NCI-H2029 (cell line): ENCODE measurements at places on chromosomes 1 and 21.
A peak's percentile ranks its signal among the peaks of the same experiment; 100 is the strongest.

DNA sequence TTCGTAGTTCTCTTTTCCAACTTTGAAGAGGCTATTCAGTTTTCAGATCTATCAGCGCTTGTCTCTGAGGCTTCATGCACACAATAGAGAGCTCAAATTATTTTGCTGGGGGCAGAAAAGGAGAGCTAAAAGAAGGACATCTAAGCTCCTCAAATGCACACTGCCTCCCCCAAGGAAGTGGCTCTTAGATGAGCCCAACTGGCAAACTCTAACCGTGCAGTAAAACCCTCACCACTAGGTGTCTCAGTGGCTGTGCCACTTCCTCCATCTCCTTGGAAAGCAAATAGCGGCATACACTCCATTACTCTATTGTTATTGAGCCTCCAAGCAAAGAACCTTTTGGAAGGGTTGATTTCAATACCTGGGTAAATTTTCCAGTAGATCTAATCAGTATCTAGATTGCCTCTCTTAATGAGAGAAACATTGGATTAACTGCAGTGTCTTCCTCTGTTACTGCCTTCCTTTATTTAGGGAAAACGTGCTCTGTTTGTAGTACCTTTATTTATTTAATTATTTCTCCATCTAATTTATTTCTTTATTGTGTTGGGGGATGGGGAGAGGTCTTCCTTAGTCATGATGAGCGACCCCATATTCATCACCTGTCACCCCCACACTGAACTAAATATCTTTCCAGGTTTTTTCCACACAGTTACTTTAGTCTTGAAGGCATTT, 9.2 kb upstream of the SFPQ start:
- DNase-seq, result peak; percentile 74

DNA sequence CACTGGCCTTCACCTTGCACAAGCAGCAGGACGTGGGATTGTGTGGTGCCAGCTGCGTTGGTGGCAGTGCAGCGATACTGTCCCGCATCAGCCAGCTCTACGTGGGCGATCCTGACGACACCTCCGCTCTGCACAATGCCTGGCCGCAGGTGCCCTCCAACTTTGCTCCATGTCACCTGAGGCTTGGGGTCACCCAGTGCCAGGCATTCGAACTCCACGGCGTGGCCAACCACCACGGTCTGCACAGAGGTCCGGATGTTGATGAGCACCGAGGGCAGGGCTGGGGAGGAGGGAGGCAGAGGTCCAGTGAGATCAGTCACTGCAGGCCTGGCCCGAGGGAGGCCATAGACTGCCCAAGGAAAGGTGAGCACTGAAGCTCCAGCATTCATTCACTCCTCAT, 22.6 kb downstream of the LDLRAD2 start:
- no peak for DNase-seq

DNA sequence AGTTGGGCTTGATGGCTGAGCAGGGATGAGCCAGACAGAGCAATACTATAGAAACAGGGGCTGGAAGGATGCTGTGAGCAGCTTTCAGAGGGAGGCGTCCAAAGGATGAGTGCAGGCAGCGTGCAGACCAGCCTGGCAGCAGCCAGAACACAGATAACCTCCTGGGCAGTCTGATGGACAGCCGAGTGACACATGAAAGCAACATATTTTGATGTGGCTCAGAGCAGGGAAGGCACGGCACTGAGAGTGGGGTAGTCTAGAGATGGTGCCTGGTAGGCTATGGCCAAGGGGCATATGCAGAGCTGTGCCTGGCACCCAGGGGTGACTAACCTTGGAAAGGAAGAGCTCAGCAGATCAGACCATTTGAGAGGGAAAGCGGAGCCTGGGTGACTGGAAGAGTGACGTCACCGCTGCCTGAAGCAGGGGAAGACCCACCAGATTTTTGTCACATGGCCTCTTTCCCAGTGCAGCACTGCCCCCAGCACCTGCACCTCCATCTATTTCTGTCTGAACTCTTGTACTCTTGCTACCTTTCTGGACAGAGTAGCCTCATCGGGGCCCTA, 3.6 kb downstream of the PINK1 start:
- DNase-seq, result no peak

- no peak for DNase-seq
These were observed 1.9 kb upstream of the NTNG1 start for GRCh38 chr1:107138767-107139445.

- DNase-seq, result no peak
These were observed 113.1 kb downstream of the ITSN1 start for GRCh38 chr21:33755354-33755753.

DNA sequence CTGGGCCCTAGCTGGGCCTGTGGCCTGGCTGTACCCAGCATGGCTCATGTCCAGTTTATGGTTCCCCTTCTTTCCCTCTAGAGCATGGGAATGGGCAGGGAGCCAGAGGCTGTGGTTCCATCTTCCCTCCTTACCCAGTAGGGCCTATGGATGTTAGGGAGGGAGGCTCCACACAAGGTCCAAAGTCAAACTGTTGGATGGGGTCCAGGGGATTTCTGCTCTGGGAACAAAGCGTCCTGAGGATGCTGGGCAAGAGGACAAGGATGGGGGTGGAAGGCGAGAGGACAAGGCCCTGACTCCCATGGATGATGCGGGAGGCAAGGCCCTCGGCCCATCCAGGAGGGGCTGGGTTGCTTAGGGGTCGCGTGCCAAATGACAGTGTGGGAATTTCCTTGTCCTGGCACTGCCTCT, 17.3 kb downstream of the CSF1 start:
- DNase-seq, result no peak

DNA sequence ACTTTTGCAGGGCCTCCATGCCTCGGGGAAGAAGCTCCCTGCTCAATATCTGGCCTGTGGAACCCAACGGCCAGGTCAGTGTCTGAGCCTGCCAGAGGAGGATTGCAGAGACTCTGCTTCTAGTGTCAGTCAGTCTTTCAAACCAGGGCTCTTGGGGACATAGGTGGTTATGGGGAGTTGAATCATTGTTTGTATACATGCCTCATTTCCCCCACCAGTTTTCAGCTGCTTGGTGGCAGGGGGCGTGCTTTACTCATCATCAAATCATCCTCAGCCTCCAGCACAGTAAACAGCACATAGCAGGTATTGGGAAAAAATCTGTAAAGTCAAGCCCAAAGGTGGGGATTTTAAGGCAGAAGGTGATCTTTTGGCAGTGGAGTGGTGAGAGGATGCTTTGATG, 17.4 kb upstream of the FAM89A start:
- DNase-seq, result no peak

DNA sequence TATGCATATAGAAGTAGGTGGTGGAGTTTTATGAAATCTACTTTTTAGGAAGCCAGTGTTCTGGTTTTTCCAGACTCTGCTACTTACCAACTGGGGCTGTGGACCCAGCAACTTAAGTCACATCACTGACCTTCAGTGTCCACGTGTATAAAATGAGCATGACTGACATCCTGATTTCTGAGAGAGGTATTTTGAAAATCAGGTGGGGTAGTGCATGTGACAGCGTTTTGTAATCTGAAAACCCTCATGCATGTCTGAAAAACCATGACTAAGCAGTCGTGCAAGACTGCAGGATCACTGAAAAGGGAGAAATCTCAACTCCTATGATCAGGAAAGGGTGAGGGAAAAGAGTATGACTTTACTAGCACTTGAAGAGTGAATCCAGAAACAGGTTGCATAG, 26.1 kb downstream of the CR1L start:
- DNase-seq, result no peak

GRCh38 chr1:193884848-193885558, 698.6 kb upstream of the B3GALT2 start:
- DNase-seq, result no peak

DNA sequence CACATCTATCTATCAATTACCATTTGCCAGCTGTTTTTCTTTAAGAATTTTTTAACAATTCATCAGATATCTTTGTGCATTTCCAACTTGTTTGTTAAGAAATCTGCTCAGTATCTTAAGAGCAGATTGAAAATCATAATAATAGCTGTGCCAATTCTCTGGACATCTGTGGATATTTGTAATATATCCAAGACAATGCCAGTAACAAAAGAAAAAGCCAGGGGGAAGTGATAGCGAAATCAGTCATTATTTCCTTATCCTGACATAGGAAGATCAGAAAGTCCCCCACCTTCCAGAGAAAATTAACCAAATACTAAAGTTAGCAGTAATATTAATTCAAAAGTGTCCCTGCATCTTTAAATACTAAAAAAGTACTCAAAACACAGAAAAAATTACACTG, 217.1 kb downstream of the RERE start:
- no peak for DNase-seq

DNA sequence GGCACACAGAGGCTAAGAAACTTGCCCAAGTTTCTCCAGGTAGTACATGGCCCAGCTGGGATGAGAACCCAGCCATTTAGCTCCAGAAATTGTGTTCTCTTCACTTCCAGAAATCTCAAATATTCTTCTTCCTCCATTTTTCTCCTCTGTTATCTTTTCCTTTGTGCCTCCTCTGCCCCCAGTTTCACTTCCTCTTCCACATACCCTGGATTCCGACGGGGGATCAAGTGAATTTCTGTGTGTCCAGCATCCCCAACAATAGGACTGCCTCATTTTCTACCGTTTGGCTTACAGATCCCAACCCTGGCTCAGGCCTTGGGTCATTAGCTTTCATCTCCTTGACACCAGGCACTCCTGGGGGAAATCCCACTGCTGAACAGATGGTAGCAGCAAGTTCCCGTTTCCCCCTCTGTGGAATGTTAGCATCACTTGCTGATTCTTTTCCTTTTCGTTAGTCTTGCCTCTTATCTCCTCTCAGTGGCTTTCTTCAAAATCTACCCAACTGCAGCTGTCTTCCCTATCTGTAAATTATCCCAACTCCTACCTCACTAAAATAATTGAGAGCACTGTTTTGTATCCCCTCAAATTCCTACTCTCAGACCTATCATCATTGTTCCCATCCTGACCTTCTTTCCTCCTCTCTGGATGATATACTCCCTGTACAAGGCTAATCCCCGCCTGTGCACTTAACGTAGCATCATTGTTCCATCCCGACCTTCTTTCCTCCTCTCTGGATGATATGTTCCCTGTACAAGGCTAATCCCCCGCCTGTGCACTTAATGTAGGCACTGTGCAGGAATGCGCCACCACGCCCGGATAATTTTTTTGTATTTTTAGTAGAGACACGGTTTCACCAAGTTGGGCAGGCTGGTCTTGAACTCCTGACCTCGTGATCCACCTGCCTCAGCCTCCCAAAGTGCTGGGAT, 36.5 kb downstream of the SCCPDH start:
- no peak for DNase-seq

- DNase-seq, result no peak
These were observed 2.0 kb downstream of the PBX1 start for GRCh38 chr1:164561007-164561406.

DNA sequence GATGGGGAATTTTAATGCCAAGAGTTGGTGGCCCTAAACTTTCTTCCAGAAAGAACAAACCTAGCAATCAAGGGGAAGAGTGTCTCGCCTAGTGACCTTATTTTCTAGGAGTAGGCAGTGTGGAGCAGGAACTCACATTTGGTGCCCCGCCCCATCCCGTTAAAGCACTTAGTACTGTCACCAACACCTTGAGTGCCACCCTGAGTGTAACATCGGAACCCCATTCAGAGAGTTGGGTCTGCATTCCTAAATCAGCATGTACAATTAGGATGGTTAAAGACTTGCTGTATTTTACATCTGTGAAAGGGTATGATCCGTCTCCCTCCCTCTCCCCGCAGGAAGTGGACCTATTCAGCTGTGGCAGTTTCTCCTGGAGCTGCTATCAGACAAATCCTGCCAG, 15.5 kb downstream of the ETS2 start:
- DNase-seq, result no peak

DNA sequence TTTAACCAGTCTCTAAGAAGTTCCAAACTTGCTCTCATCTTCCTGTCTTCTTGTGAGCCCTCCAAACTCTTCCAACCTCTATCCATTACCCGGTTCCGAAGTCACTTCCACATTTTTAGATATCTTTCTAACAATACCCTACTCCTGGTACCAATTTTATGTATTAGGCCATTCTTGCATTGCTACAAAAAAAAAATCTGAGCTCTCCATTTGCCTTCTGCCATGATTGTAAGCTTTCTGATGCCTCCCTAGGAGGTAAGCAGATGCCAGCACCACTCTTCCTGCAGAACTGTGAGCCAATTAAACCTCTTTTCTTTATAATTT, 91.5 kb upstream of the ARTN start:
- DNase-seq, result no peak

GRCh38 chr21:16568661-16569060, 838.9 kb downstream of the USP25 start:
- DNase-seq, result peak; percentile 27

DNA sequence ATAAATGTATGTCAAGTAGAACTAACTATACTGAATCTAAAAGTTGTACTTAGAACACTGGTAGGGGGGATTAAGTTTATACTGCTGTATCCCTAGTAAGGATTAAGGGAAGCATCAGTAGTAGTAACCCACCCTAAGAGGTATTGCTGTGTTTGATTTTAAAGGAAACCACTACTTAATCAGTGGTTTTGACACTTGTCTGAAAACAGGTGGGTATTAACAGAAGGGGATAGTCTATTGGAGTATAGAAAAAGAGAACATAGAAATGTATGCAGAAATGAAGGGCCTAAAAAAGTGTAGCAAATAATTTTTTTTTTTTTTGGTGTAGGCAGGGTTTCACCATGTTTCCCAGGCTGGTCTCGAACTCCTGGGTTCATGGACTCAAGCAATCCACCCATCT, 2.2 kb downstream of the MIGA1 start:
- DNase-seq, result no peak

GRCh38 chr1:47445823-47446550, 8.1 kb downstream of the FOXD2 start:
- no peak for DNase-seq

- no peak for DNase-seq
These were observed 3.9 kb downstream of the PGD start for GRCh38 chr1:10402729-10403274.
